ENCODE measurements at places on chromosomes 13 and 19. TPM values are rescaled to one million over a fixed set of nuclear protein-coding genes. Genes with fewer than 3 reads are reported as not detected.

The CADM4 gene
- total RNA-seq, result 1.5 TPM

The RCBTB2 gene
- 2.6 TPM for total RNA-seq

The RFPL4A gene
- 0.13 TPM for total RNA-seq

The C1QTNF9 gene
- 0.51 TPM for total RNA-seq

The PCDH17 gene
- under 0.01 TPM for total RNA-seq

Measured in HT1080 (cell line).